IMR-90 (cell line): ENCODE measurements at places on chromosomes 11 and 22. TPM values are rescaled to one million over a fixed set of nuclear protein-coding genes. Genes with fewer than 3 reads are reported as not detected.

The DDB1 gene
- total RNA-seq: 372 and 412 TPM in 2 replicates

The GRIA4 gene
- total RNA-seq: 0.36 and 0.56 TPM in 2 replicates

The OR5T2 gene
- total RNA-seq: not detected in 2 replicates

- DNase-seq: no peak
These were observed 385.0 kb downstream of the INSC start for GRCh38 chr11:15499674-15500073.

DNA sequence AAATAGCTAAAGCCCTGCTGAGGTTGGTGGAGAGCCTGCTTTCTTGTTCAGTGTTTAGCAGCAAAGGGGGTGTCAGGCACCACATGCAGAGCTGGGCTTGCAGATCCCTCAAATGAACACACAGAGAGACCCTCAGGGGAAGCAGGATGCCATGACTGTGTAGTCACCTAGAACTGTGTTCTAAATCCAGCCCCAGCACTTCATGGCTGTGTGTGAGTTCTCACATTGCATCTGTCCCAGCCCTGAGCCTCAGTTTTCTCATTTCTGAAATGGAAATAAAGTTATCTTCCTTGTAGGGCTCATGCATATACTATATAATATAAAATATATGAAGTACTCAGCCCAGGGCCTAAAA is 47.1 kb downstream of the CWC15 start:
- DNase-seq: peak; percentile 27

GRCh38 chr22:32005453-32005852 is 37.6 kb upstream of the SLC5A1 start:
- DNase-seq: peak; percentile 25

- no peak for DNase-seq
These were observed 233.3 kb downstream of the CTTN start for GRCh38 chr11:70631624-70632047.

DNA sequence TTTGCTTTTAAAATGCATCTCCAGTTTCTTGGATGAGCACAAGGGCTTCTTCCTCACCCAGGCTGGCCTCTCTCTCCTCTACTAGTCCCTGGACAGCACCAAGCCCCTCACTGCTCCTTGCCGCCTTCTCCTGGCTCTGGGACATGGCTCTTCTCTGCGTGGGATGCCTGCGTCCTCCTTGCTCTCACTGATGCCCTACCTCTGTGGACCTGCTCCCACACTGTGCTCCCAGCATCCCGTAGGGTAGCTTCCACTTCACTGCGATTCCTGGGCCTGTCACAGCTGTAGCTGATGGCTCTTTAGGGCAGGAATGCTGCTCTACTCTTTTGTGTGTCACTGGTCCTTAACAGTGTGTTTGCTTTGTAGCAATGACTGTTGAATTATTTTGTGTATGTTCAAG is 136.3 kb downstream of the SNX19 start:
- DNase-seq: no peak

GRCh38 chr11:105673089-105673488 is 63.2 kb downstream of the GRIA4 start:
- DNase-seq: peak; percentile 72
